Memory B cell (primary cell): ENCODE measurements at places on chromosomes 4 and X.

DNA sequence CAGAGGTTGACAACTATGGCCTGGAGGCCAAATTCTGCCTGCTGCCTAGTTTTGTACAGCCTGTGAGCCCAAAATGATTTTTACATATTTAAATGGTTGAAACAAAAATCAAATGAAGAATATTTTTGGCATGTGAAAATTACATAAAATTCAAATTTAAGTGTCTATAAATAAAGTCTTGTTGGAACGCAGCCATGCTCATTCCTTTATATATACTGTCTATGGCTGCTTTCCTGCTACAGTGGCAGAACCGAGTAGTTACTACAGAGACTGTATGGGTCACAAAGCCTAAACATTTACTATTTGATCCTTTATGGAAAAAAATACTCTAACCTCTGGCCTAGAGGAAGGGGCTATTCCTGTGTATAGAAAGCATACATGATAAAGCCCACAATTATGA is 290.4 kb downstream of the GLUD2 start:
- DNase-seq = no peak

- DNase-seq = no peak
These were observed 107.2 kb downstream of the ATP11C start for GRCh38 chrX:139825618-139826017.

DNA sequence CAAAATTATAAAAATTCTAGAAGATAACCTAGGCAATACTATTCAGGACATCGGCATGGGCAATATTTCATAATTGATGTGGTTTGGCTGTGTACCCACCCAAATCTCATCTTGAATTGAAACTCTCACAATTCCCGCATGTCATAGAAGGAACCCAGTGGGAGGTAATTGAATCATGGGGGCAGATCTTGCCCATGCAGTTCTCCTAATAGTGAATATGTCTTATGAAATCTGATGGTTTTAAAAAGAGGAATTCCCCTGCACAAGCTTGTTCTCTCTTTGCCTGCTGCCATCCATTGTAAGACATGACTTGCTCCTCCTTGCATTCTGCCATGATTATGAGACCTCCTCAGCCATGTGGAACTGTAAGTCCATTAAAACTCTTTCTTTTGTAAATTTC is 77.7 kb downstream of the DDX60 start:
- DNase-seq = no peak

GRCh38 chrX:151488677-151489076 is 74.8 kb upstream of the PASD1 start:
- DNase-seq = no peak

GRCh38 chr4:101441446-101441845 is 94.1 kb upstream of the PPP3CA start:
- DNase-seq = no peak

DNA sequence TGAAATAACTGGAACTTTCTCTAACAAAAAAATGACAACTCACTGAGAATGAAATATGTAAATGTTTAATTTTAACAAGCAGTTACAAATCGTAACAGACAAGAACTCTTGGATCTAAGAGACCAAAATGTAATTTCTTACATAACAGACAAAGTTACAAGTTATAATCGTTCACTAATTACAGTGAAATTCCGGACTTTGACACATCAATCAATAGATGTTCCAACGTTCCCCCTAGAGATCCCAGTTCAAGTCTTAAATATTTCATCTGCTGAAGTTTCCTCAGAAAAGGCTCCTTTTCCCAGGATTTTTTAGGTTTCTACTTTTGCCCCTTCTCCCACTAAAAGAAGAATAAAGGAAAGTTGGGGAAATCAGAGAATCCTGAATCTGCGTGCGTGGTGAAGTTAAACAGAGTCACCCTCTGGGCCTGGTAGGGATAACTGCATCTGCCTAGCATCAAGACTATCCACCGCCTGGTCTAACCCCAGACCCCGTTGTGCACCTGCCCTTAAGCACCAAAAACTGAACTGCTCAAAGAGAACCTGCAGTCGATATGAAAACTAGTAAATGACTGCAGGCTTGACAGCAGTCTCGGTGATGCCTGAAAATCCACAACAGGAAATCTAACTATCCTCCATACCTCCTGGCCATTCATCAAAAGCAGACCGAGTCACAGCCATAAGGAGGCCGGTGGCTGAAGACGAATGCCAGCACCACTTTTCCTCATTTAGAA is 2.3 kb downstream of the IRF2 start:
- DNase-seq = no peak

- no peak for DNase-seq
These were observed 371.2 kb downstream of the SPRY1 start for GRCh38 chr4:123767806-123768205.

DNA sequence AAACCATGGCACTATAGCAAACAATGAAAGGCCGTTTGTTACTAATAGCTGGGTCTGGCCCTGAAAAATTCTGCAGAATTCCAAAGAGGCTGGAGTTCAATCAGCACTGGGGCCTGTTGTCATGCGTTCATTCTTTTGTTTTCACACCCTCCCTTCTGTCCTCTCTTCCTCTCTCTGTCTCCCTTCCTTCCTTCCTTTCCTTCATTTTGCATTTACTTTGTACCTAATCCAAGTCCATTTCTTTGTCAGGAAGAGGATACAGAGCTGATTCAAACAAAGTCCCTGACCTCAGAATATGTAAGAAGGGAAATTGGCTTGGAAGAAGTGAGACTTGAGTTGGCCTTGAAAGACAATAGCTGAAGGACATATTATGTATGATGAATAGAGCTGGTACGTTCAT is 119.6 kb upstream of the LDB2 start:
- DNase-seq = no peak

GRCh38 chr4:29852537-29852936 is 867.6 kb upstream of the PCDH7 start:
- no peak for DNase-seq

GRCh38 chr4:150119492-150119891 is 41.2 kb downstream of the DCLK2 start:
- DNase-seq = no peak

GRCh38 chr4:53119680-53120079 is 246.2 kb downstream of the SCFD2 start:
- no peak for DNase-seq

DNA sequence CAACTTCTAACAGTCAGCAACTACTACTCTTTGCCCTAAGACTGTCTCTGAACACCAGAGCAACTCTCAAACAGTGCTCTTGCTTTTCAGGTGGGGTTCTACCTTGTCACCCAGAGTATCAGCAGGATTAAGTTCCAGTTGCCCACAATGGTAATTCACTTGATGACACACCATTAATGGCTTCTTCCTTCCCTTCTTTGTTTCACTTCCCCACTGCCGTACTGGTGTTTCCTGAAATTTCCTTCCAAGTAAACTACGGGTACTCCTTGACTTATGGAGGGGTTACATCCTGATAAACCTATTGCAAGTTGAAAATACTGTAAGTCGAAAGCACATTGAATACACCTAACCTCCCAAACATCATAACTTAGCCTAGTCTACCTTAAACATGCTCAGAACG is 36.6 kb upstream of the PDK3 start:
- no peak for DNase-seq

DNA sequence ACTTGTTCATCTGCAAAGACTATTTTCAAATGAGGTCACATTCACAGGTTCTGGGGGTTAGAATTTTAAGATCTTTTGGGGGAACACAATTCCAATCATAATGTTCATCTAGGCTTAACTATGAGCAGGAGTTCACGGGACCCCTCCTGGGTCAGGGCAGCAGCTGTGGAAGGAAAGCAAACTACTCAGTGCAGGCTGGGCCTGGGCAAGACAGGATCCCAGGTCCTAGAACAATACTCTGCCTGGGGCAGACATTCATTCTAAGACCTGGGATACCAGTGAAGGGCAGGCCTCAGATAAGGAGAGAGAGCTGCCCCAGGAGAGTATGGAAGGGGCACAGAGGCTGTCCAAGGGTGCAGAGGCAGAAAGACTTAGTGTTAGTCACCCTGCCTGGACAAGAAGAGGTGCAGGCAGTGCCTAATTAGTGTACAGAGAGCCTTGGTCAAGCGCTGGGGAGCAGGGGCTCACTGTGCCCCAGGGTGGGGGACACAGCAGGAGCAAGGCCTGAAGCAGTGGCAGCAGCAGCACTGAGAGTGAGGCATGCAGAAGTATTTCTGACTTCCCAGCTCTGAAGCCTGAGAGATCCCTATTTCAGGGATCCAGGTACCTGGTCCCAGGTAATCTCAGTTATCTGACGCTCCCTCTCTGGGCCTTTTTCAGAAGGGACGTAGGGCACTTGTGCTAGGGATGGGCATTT is 123.0 kb upstream of the MAMLD1 start:
- DNase-seq = no peak

GRCh38 chrX:41630091-41630490 is 58.7 kb upstream of the GPR34 start:
- no peak for DNase-seq

- DNase-seq = peak; percentile 24
These were observed 6.2 kb downstream of the TXK start for GRCh38 chr4:48127682-48128404.

DNA sequence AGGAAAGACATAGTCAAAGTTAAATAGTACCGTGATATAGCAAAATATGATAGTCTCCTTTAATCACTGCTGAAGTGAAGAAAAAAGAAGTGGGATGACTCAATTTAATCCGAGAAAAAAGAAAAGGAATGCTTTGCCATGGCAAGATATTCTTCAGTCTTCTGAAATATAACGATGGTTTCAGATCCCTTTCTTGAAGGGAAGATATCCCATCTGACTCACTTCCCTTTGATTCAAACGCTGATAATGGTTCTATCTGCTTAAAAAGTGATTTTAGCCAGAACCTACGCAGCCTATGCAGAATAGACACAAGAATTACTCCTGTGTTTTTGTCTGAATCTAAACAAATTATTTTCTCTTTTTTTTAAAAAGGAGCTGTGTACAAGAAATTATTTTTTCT is 68.1 kb upstream of the FTHL17 start:
- no peak for DNase-seq

DNA sequence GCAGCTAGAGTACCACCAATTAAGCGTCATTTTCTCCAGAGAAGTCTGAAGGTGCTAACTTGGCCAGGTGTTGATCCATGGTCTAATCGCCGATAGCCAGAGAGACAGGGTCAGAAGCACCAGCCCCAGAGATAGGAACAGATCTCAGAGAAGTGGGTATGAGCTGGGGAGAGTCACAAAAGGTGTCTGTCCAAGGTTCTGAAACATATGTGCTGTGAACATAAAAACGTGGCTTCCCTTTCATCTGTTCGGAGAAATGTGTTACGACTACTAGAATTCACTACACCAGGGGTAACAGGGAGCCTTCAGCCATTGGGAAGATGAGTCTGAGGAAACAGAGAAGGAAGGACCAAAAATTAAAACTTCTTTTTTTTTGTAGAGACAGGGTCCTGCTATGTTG is 91.3 kb downstream of the FBXL5 start:
- DNase-seq = no peak

GRCh38 chr4:111631215-111631999 is 513.8 kb upstream of the FAM241A start:
- DNase-seq = no peak
